ENCODE measurements at places on chromosomes 11 and 22.

GRCh38 chr22:50342651-50343540 lies at the start of gene PPP6R2:
PPP6R2 (plus strand) TSS chr22:50343327; CDS start chr22:50393909, 50,582 bp downstream.
- peak; percentile 82 for DNase-seq

DNA sequence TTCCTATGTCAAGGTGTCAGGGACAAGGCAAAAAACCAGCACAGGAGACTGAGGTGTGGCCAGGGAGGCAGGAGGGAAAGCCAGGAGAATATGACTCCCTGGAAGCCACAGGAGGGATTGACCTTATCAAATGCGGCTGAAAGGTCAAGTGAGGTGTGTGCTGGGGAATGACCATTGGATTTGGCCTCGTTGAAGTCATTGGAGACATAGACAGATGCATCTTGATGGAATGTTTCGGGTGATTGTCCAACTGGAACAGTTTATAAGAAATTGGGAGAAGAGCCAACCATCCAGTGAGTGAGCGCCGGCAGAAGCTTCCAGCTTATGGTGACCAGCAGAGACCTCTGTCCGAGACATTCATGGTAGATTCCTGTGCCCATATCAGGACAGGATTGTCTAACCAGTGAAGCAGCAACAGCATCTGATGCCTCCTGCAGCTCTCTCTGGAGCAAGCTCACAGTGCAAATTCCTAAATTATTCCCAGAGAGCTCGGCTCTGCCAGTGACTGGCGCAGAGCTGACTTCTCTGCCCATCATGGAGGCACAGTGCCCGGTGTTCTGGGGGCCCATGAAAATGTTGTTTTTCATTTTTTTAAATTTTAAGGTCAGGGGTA lies 95.4 kb downstream of the MYO18B start:
- DNase-seq = no peak

DNA sequence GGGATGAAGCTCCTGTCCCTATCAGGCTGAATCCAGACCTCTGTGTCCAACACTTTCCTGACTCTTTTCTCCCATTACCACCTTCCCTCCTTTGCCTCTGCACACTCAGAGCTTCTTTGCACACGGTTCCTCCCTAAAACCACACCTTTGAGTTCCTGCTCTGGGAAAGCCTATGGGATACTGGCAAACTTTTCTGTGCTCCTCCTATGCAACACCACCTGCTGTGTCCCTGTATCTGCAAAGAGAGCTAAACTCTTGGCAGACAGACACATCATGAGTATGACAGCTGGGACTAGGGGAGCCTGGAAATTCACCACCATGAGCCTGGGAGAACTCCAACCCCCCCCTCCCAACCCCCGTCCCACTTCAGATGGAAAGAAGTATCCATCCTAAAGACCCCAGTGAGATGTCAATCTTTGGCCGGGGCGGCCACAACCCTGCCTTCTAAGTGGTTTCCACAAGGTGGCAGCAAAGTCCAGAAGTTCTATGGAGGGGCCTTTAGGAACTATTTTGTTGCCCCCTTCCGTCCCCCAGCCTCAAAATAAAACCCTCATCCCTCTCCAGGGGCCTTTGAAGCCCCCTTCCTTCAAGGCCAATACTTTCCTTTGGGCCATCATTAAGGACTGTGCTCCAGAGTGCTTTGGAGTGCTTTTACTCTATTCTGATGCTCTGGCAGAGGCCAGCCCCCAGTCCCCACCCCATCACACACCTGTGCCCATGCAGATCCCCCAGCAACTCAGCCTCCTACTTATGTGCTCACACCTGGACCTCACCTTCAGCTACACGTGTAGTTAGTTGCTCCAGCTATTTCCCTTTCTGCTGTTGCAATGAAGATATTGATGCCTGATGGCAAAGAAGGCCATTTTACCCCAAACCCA lies 19.4 kb downstream of the HTR3A start:
- DNase-seq = peak; percentile 13

DNA sequence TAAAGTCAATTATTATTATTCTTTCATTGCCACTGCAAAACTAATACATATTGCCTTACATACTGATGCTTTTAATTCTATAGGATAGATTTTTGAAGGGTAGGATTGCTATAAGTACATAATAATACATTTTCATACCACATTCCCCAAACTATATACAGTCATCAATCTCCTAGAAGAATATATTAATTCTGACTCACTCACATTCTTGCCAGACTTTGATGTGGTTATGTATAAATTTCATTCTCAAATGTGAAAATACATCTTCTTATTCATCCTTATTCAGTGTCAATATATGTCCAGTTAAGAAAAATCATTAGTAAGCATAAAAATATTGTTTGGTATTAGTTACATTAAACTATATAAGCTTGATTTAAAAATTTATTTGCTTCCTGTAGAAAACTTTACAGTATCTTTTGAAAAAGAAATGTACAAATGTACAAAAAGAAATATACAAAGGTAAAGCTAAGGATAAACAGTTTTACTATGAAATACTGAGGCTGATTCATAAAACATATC lies 458.8 kb upstream of the CNTN5 start:
- no peak for DNase-seq

GRCh38 chr11:128891913-128892398 lies 800 bp downstream of the KCNJ5 start:
- DNase-seq = no peak
